GM04504 (cell line): ENCODE measurements at places on chromosomes 12 and 14.

- DNase-seq, result no peak
These were observed 71.8 kb upstream of the GZMB start for GRCh38 chr14:24705840-24706239.

- no peak for DNase-seq
These were observed 24.3 kb downstream of the NCKAP5L start for GRCh38 chr12:49803693-49804450.

- no peak for DNase-seq
These were observed 1.5 kb upstream of the GPX2 start for GRCh38 chr14:64944041-64944440.

DNA sequence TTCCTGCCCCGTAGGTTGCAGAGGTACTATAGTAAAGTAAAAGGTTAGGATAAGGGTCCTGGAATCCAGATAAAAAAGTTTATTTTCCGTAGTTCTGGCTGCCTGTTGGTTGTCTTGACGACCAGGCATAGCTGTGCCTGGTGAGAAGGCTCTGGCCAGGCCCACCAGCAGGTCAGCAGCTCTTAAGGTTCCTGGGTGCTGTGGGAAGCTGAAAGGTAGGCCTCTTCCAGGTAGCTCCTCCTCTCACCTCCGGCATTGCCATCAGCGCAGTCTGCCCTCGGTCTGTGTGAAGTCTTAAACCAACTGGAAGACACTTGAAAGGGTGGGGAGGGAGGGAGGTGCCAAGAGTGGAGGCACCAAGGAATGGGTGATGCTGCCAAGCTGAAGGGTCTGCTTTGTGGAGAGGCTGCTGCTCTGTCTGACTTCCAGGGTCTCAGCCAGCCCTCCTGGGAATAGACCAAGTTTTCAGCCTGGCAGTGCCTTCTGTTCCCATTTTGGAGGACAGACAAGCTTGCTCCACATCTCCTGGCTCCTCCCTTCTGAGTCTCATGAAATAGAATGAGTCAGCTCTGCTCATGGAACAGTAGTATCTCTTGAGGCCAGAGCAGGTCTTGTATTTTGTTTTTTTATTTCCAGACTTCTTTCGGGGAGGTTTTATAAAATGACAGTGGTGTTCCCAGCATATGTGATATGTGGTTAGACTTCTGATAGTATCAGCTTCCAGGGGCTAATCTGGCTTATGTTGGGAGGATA lies 5.2 kb upstream of the ACADS start:
- peak; percentile 38 for DNase-seq

DNA sequence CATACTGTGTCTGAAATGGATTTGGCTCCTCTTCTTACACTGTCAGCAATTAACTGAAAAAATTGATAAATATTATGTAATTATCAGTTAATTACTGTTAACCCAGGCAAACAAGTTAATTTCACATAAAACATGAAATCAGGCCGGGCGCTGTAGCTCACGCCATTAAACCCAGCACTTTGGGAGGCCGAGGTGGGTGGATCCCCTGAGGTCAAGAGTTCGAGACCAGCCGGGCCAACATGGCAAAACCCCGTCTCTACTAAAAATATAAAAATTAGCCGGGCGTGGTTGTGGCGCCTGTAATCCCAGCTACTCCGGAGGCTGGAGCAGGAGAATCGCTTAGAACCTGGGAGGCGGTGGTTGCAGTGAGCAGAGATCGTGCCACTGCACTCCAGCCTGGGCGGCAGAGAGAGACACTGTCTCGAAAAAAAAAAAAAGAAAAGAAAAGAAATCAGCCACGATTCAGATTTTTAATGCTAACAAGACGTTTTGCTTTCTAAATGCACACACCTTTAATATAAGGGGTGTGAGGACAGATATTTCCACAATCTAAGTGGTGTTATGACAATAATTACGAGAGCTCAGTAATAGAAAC lies 473 bp upstream of the TMEM19 start:
- DNase-seq, result no peak

GRCh38 chr12:79685068-79685467 lies 5.7 kb downstream of the PAWR start:
- no peak for DNase-seq

- DNase-seq, result no peak
These were observed 34.3 kb upstream of the SLC38A1 start for GRCh38 chr12:46303039-46303666.

GRCh38 chr12:104935886-104936285 lies 22.2 kb downstream of the SLC41A2 start:
- no peak for DNase-seq

- DNase-seq, result no peak
These were observed 272.1 kb downstream of the CEP128 start for GRCh38 chr14:80669426-80669825.
